ENCODE measurements at places on chromosomes 13 and 19.
A peak's percentile ranks its signal among the peaks of the same experiment; 100 is the strongest.

GRCh38 chr19:18379803-18380747, 5.9 kb upstream of the GDF15 start:
- peak; percentile 94 for DNase-seq

DNA sequence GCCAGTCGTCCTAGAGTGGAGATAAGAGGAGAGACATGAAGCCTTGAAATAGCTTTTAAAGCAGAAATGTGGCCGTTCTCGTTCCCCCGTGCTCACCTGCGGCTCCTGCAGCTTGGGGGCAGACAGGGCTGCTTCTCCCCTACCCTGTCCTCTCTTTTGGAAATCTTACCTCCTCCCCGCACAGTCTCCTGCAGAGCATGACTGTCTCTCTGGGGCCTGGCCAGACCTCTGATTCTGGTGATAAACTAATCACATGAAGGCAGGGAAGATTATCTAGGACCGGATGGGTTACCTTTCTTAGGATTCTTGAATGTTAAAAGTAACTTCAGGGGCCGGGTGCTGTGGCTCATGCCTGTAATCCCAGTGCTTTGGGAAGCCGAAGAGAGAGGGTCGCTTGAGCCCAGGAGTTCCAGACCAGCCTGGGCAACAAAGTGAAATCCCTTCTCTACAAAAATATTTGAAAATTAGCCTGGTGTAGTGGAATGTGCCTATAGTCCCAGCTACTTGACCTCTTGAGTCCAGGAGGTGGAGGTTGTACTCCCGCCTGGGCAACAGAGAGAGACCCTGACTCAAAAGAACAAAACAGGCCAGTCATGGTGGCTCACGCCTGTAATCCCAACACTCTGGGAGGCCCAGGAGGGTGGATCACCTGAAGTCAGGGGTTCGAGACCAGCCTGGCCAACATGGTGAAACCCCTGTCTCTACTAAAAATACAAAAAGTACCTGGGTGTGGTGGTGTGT, 8.1 kb downstream of the CEBPA start:
- DNase-seq = no peak

DNA sequence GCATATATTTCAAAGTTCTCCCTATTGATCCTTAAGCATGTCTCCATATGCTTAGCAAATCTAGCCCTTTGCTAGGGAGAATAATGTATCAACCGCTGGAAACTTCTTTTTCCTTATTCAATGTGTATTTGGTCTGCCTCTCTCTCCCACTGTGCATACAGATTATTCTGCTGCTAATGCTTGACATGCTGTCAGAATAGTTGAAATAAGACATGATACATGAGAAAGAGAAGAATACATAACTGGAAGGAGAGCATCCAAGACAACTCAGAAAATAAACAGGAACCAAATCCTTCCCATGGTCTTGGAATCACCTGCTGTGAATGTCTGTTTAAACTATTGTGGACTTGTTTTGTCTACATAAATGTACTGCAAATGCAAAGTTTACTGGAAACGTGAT, 1103.0 kb downstream of the EFNB2 start:
- no peak for DNase-seq

- no peak for DNase-seq
Measured at GRCh38 chr19:3818918-3819317, 32.7 kb upstream of the MATK start.

GRCh38 chr13:49503951-49504350, 8.2 kb downstream of the PHF11 start:
- peak; percentile 23 for DNase-seq

GRCh38 chr19:39306075-39306474, 9.9 kb downstream of the IFNL1 start:
- DNase-seq = no peak

DNA sequence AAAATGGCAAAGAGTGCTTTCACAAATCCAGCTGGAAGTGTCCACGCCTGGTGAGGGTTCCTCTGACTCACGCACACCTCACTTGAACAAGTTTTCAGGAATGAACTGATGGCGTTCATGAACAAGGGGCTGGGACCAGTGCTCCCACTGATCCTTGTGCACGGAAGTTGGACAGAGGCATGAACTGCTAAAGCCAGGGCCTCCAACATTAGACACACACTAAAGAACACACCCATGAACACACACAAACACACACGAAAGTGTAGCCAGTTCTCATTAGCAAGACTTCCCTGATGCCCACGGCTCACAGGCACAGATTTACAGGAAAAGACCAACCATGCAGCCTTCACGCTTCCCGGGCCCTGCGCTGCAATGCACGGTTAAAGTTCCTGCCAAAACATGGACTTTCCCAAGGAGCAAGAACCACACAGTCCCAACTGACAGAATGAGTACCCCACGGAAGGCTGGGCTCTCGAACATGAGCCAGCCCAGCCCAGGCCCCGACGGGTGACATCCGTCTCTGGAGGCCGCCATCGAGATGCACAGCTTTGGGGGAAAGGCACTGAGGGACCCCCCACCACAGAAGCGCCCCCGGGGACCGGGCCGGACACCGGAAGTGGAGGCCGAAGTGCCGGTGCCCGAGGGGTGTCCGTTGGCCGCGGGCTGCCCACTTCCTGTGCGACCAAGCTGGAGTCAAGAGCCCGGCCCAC, 808 bp downstream of the DNMT1 start:
- DNase-seq = peak; percentile 41

DNA sequence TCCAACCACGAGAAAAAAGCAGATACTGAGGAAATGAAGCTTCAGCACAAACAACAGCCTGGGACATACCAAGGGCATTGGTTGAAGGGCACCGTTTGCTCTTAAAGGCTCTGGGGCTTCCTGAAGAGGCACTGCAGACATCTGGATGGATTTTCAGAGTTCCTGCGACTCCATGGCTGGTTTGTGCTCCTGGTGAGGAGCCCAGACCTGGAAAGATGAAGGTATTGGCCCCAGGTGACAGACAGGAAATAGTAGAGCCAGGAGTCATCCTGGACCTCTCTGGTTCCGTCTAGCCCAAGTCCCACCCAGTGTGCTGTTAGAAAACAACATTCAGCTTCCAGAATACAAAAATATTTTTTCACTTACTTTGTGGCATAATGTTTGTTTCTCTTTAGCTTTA, 6.3 kb downstream of the IL17D start:
- DNase-seq = no peak

GRCh38 chr19:56699552-56699951, 28.0 kb upstream of the ZNF835 start:
- no peak for DNase-seq

DNA sequence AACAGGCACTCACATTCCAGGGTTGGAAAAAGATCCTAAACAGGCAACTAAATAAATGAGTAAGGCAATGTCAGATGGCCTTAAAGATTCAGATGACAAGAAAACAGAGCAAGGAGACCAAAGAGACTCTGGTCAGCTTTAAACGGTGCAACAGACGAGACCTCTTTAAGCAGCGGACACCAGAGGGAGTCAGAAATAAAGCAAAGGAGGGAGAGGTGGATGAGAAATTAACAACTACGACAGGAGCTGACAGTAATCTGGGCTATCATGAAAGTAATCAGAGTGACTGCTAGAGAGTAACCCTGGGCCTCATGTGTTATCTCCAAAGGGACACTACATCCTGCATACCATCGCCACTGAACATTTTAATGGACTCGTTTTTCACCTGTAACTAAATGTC, 1.1 kb downstream of the ZNF550 start:
- DNase-seq = peak; percentile 38

GRCh38 chr13:30746791-30747190, 11.4 kb downstream of the ALOX5AP start:
- no peak for DNase-seq

- DNase-seq = peak; percentile 52
Measured at GRCh38 chr13:41456768-41457588, at the start of gene RGCC. Gene RGCC, plus strand, starts transcription at chr13:41457550. Its CDS starts 158 bp downstream, at chr13:41457708.

DNA sequence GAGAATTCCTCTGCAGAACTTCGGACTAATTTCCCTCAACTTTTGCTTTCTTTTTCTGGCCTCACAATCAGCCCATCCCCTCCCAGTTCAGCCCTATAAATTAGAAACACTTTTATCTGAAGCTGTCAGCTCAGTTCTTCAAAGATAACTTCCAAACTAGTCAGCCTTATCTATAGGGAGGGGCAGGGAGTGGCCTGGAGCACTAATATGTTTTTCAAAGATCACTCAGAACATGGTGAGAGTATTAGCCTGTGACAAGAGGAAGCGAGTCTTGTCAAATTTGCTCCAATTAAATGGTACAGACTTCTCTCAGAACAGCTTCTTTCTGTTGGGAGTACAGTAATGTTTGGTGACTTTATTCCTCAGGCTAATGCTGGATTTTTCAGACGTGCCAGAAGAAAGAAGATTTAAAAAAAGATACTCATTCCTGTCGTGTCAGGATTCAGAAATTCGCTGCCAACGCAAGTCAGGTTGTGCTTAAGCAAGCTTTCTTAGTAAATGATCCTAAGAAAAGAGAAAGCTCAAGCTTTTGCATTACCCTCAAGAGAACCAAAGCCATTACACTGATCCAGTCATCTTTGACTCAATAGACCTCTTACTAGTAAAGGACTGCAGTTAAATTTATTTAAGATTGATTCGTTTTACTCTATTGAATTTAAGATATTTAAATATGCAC, 1033.6 kb downstream of the SLITRK5 start:
- DNase-seq = no peak

DNA sequence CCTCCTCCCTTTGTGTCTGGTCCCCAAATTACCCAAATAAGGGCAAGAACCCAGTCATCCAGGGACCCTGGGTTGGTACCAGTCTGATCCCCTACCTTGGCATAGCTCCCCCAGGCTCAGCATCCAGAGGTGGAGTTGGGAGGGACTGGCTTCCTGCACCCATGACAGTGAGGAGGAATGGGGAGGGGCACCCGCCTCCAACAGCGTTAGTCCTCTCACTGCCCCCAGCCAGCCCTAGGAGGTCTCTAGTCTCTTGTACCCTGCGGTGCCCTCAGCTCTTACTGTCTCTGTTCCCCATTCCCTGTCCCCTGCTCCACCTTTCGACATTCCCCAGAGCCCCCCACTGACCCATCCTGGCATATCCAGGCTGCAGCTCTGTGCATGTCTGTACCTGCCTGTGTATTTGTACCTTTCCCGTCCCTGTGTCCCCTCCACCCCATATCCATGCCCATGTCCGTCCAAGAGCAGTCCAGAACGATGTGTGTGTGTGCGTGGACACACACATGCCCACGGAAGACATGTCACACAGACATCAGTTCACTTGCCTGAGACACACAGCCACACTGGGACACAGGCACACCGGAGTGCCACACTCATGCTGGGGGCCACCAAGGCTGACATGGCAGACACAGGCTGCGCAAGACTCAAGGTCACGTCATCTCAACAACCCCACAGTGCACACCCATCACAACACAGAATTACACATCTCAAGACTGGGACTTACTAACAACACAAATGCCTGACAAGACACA, 17.8 kb downstream of the ERFL start:
- no peak for DNase-seq

DNA sequence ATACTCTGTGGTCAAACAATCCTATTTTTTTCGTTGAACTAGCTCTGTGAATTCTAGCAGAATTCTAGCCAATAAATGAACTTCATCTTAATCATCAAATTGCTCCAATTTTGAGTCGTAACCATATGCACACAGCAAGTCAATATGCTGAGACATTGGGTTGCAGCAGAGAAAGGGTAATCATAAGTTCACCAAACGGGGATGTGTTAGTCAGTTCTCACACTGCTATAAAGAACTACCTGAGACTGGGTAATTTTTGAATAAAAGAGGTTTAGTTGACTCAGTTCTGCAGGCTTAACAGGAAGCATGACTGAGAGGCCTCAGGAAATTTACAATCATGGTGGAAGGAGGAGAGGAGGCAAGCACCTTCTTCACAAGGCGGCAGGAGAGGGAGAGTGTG, 67.7 kb upstream of the ABCC4 start:
- no peak for DNase-seq

DNA sequence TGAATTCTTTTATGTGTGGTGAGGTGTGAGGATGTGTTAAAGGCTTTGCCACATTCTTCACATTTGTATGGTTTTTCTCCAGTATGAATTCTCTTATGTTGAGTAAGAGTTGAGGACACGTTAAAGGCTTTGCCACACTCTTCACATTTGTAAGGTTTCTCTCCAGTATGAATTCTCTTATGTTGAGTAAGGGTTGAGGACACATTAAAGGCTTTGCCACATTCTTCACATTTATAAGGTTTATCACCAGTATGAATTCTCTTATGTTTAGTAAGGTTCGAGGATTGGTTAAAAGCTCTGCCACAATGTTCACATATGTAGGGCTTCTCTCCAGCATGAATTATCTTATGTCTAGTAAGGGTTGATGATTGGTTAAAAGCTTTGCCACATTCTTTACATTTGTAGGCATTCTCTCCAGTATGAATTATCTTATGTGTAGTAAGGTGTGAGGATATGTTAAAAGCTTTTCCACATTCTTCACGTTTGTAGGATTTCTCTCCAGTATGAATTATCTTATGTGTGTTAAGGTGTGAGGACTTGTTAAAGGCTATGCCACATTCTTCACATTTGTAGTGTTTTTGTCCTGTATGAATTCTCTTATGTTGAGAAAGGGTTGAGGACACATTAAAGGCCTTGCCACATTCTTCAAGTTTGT, 27.1 kb downstream of the ZNF724 start:
- DNase-seq = no peak

DNA sequence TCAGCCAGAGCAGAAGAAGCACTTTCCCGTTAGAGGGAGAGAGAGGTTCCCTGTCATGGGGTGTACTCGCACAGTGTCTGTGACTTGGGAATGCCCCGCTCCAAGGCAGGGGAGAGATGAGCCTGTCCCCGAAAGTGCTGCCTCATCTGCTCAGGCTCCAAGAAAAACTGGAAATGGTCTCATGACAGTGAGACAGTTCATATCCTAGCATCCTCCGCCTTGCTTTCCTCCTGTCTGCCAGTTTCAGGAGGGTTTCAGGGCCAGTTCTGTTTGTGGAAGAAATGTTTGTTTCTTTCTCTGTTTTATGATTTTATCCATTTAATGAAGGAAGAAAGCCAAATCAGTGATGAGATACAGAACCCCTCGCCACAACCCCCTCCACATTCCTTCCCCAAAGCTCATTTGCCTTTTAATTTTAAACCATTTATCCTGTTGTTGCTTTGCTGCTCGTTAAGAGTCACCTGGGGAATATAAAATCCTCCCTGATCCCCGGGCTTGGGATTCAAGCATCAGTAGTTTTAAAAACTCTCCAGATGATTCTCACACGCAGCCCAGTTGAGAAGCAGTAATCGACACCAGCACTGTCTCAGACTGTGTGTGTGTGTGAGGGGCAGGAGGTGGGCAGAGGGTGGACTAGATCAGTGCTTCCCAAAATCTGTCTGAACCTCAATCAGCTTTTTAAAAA, 144.6 kb upstream of the UBL3 start:
- no peak for DNase-seq
